ENCODE measurements at places on chromosomes 5 and 9.
A peak's percentile ranks its signal among the peaks of the same experiment; 100 is the strongest.

DNA sequence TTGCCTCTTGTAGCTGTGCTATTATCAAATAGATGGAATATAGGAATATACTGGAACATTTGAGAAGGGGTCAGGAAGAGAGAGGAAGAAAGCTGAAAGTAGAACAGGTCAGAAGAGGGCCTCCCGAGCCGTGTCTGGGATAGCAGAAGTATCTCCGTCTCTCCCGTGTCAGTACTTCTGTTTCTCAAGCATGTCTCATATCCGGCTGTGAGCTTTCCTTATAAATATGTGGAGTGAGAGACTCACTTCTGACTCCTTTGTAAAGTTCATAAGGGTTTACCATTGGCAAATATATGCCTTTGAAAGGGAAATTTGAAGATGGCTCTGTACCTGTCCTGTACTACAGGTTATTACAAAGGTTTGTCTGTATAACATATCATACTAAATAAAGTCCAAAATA lies 50.3 kb downstream of the MOCS2 start:
- H3K4me1 ChIP-seq, result no peaks in the 10 kb centered on the region
- H3K4me3 ChIP-seq, result no peak overlapping the region
- H3K27ac ChIP-seq, result no peak overlapping the region
- H3K27me3 ChIP-seq, result no peaks in the 10 kb centered on the region
- no peak for DNase-seq

GRCh38 chr5:159549046-159549445 lies 218.8 kb upstream of the IL12B start:
- no peaks in the 10 kb centered on the region for H3K36me3 ChIP-seq
- DNase-seq, result no peak
- H3K4me1 ChIP-seq, result no peaks in the 10 kb centered on the region
- no peak overlapping the region for H3K4me3 ChIP-seq

GRCh38 chr5:175700991-175701390 lies 43.1 kb downstream of the HRH2 start:
- H3K36me3 ChIP-seq, result no peaks in the 10 kb centered on the region
- H3K27me3 ChIP-seq, result no peaks in the 10 kb centered on the region
- no peak overlapping the region for H3K4me3 ChIP-seq
- no peak overlapping the region for H3K27ac ChIP-seq
- H3K4me1 ChIP-seq, result no peaks in the 10 kb centered on the region
- no peak for DNase-seq

GRCh38 chr5:91182763-91183162 lies 200.4 kb downstream of the ARRDC3 start:
- no peak overlapping the region for H3K4me3 ChIP-seq
- H3K27ac ChIP-seq, result no peak overlapping the region
- DNase-seq, result peak; percentile 50
- no peaks in the 10 kb centered on the region for H3K27me3 ChIP-seq

DNA sequence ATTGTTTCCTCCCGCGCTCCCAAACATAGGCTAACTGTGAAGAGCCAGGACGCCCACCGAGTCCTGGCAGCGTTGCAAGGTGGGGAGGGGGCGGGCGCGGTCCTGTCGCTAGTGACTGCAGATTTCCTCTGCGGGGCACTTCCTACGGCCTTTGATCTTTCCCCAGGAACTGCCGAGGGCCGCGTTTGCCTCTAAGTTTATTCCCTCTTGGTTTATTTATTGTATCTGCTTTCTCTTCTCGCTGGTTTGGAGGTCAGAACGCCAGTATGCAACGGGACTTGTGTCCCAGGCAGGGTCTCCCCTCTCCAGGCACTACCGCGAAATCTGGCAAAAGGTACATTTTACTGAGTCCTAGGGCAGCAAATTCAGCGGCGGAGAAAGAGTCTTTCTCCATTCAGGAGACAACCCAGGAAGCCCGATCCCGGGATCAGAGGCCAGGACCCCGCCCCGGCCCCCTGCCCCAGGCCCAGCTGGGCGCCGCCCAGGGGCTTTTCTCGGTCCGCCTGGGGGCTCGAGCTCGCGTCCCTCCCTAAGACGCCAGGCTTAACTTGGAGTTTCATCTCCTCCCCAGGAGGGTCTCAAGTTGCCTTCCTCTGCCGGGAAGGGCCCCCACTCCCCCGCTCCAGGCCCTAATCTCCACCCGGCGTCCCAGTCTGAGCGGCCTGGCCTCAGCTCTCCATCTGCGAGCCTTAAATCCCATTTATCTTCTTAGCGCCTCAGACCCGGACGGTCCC lies 884 bp upstream of the EGFLAM start:
- H3K27me3 ChIP-seq, result peaks cover 64% of the 10 kb centered on the region
- peak; percentile 77 for DNase-seq
- no peak overlapping the region for H3K27ac ChIP-seq
- H3K4me1 ChIP-seq, result peaks cover 11% of the 10 kb centered on the region
- peak overlapping the region; percentile 77 for H3K4me3 ChIP-seq

- H3K4me3 ChIP-seq, result peak overlapping the region; percentile 85
- H3K36me3 ChIP-seq, result peaks cover 50% of the 10 kb centered on the region
- no peak overlapping the region for H3K27ac ChIP-seq
These were observed 5.7 kb downstream of the SHB start for GRCh38 chr9:38063363-38063707.

- H3K27ac ChIP-seq, result no peak overlapping the region
- H3K4me1 ChIP-seq, result no peaks in the 10 kb centered on the region
- no peak overlapping the region for H3K4me3 ChIP-seq
- no peaks in the 10 kb centered on the region for H3K36me3 ChIP-seq
- no peaks in the 10 kb centered on the region for H3K27me3 ChIP-seq
These were observed 51.4 kb downstream of the MRPL36 start for GRCh38 chr5:1748271-1748670.

- no peaks in the 10 kb centered on the region for H3K27me3 ChIP-seq
- H3K4me1 ChIP-seq, result no peaks in the 10 kb centered on the region
- no peak overlapping the region for H3K4me3 ChIP-seq
- peaks cover 93% of the 10 kb centered on the region for H3K36me3 ChIP-seq
- no peak overlapping the region for H3K27ac ChIP-seq
These were observed 13.6 kb downstream of the PRPF4 start for GRCh38 chr9:113289091-113289490.

DNA sequence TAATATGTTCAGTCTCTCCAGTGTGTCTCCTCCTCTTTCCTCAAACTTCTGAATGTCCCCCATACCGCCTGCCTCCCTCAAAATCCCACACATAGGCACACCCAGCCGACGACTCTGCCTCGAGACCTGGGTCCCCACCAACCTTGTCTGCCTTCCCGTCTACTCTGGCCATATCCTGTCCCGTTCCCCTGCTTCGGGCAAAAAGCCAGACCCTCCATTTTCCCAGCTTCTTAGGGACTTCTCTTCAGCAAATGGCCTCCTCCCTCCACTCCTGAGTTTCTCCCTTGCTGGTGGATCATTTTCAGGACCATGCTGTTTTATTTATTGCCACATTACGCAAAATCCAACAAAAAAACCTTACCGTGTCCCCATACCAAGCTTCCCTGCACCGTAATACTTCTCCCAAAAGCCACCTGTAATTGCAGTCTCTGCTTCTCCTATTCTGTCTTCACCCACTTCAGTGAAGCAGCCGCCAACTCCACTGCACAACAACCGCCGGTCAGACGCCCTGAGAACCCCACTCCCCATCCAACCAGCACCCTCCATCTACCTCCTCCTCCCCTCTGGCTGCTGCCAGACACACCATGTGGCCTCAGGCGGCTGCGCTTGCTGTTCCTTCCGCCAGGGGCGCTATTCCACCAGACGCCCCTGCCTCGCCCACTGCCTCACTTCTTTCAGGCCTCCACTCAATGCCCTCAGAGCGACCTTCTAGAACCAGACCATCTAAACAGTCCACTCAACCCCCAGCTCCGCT lies 117.0 kb downstream of the TRPM6 start:
- no peaks in the 10 kb centered on the region for H3K4me1 ChIP-seq
- no peaks in the 10 kb centered on the region for H3K27me3 ChIP-seq
- peak; percentile 94 for DNase-seq
- H3K4me3 ChIP-seq, result no peak overlapping the region

GRCh38 chr5:95446560-95447221 lies 55.5 kb downstream of the FAM81B start:
- peaks cover 4% of the 10 kb centered on the region for H3K4me1 ChIP-seq
- H3K36me3 ChIP-seq, result no peaks in the 10 kb centered on the region
- H3K27me3 ChIP-seq, result no peaks in the 10 kb centered on the region
- no peak overlapping the region for H3K27ac ChIP-seq

- H3K4me3 ChIP-seq, result no peak overlapping the region
- H3K27ac ChIP-seq, result no peak overlapping the region
- DNase-seq, result no peak
- H3K36me3 ChIP-seq, result no peaks in the 10 kb centered on the region
- H3K27me3 ChIP-seq, result peaks cover 4% of the 10 kb centered on the region
These were observed 158.6 kb downstream of the C5orf15 start for GRCh38 chr5:133809801-133810200.

GRCh38 chr9:27539479-27540441 lies 10.1 kb upstream of the MOB3B start:
- H3K4me1 ChIP-seq, result no peaks in the 10 kb centered on the region
- H3K27me3 ChIP-seq, result no peaks in the 10 kb centered on the region
- H3K27ac ChIP-seq, result no peak overlapping the region
- H3K36me3 ChIP-seq, result peaks cover 7% of the 10 kb centered on the region
- H3K4me3 ChIP-seq, result no peak overlapping the region

Measured in endodermal cell (in vitro differentiated cells).